ENCODE measurements at places on chromosomes 3 and 15. TPM values are rescaled to one million over a fixed set of nuclear protein-coding genes. Genes with fewer than 3 reads are reported as not detected.

DNA sequence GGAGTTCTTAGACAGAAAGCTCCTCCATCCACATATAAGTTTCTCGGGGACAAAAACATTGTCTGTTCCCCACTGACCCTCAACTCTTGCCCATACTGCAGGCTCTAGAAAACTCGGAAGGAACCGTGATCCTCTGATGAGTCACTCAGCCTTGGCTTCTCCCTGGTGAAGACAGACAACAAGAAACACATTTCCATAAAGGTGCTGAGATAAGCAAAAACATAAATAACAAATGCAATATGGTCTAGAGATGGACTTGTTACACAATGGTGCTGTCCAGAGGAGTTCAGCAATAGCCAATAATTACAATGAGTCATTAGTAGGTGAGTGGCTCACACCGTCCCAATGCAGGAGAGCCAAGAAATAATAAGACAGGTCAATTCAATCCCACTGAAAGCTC lies 43.7 kb downstream of the MAGI1 start:
- DNase-seq, result no peak

The TADA3 gene
- 61.8 TPM for polyA plus RNA-seq

DNA sequence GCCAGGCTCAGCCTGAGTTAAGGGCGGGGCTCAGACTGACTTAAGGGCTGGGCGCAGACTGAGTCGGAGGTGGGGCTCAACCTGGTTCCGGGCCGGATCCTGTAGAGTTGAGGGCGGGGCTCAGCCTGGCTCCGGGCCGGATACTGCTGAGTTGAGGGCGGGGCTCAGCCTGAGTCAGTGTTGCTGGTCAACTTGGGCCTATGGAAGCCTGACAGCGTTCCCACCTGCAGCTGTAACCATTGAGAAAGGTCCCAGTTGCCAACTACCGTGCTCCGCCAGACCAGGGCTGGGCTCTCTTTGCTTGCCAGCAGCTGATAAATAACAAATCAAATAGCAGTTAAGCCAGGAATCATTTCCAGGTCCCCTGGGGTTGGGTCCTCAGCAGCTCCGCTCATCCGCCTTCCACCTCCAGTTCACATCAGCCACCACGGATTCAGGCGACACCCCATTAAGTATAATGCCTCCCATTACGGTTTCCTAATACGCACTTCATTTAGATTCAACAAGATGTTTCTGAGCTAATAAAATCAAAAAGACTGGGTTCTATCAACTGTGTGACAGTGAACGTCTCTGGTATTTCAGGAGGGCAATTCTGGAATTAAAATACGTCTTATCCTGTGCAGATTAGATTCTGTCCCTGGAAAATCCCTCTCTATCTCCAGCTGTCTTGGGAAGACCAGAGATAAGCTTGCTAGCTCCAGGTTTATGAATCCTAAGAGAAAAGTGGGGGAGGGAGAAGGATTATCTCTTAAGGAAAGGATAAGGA lies 7.3 kb downstream of the GRIP2 start:
- DNase-seq, result no peak

- no peak for DNase-seq
These were observed 18.2 kb upstream of the SKOR1 start for GRCh38 chr15:67807141-67807540.

- DNase-seq, result peak; percentile 71
These were observed 59.6 kb upstream of the LMCD1 start for GRCh38 chr3:8441969-8442559.

- DNase-seq, result no peak
These were observed 558.1 kb downstream of the RSL24D1 start for GRCh38 chr15:54638666-54639065.

The EIF4E3 gene
- polyA plus RNA-seq, result 7.9 TPM

GRCh38 chr3:99419116-99419515 lies 219.3 kb upstream of the COL8A1 start:
- no peak for DNase-seq
